ENCODE measurements at places on chromosomes 7 and 10.
A peak's percentile ranks its signal among the peaks of the same experiment; 100 is the strongest.

DNA sequence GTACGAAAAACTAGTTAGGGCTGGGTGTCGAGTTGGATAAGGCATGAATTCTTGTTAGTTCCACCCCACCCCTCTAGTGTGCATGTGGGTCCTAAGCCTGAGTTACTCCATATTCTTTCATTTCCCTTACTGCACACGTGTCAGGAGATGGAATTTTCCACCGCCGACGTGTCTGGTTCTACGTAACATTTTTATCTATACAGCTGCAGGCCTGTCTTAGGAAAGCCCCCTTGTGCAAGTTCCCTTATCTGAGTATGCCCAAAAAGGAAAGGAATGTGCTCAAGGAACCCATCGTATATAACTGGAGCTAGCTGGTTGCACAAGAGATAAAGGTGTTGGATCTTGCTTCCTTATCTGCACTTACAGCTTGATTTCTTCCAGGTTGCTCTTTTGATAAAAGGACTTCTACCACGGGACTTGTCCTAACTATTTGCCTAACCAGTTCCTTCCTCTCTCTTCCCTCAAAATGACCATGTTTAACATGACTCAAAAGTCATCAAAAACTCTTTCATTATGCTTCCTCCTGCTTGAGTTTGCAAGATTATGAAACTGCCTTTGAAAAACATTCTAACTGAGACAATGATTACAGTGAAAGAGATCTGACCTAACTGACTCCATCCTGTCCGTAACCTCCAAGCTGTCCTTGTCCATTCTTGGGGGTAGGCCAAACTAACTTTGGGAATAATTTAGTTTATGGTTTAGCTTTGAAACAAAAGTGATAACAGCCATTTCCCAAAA lies 181.4 kb downstream of the AKR1D1 start:
- no peak for DNase-seq

DNA sequence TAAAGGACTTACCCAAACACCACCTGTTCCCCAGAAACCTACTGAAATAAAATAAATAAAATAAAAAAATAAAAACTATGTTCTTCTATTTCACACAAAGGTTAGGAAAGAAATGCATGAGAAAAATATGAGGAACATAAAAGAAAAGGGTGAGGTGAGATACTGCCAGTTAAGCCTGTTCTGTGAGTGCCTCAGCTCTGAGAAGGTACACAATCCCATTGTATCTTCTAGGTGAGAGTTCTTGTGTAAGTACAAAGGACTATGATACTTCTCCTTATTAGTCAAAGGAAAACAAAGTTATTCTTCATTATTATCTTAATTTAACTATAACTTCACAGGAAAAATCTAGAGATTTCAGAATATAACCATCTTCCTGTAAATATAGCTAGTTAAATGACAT lies 86.0 kb downstream of the ATE1 start:
- DNase-seq: no peak

GRCh38 chr10:74056050-74056818 lies 58.3 kb downstream of the VCL start:
- DNase-seq: no peak

GRCh38 chr10:98610301-98610700 lies 163.6 kb upstream of the HPS1 start:
- no peak for DNase-seq

DNA sequence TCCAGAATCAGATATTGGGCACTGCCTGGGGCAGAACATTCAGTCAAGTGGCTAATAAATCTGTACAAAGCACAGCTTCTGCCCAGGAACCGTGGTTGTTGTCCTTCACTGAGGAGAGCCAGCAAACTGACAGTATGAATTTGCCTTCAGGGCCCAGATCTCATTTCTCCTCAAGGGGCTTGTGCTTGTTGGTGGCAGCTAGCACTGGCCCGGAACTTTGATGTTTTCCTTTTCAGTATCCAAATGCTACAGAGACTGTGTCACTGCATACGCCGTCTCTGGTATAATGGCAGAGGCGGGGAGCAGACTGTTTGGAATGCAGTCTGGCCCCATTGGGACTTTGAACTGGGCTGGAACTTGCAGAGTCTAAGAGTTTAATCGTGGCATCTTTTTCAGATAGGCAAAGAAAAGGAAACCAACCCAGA lies 30.4 kb upstream of the ADD3 start:
- DNase-seq: peak; percentile 82

DNA sequence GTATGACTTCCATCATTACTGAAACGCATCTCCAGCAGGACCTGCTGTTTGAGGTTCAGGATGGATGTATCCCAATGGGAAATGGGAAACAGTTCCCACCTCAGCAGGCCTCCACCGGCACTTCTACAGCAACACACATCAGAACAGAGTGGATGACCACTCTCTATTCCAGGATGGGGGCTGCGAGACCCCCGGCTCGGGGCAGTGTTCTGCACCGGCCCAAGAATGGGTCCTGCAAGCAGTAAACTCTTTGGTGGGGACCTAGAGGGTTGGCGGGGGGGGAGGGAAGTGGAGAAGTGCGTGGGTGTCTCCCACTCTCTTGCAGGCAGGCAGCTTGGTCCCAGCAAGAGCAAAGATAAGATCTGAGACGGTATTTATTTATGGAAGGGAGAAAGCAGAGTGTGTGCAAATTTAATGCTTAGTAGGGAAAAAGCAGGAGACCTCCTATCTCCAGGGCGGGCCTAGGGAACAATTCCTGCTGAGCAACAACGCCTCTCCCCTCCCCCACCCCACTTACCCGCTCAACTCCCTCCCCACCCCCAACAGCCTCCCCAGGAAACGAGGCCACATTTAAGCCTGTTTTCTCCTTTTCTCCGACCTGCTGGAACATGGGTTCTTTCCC lies 4.0 kb downstream of the SFMBT2 start:
- no peak for DNase-seq

DNA sequence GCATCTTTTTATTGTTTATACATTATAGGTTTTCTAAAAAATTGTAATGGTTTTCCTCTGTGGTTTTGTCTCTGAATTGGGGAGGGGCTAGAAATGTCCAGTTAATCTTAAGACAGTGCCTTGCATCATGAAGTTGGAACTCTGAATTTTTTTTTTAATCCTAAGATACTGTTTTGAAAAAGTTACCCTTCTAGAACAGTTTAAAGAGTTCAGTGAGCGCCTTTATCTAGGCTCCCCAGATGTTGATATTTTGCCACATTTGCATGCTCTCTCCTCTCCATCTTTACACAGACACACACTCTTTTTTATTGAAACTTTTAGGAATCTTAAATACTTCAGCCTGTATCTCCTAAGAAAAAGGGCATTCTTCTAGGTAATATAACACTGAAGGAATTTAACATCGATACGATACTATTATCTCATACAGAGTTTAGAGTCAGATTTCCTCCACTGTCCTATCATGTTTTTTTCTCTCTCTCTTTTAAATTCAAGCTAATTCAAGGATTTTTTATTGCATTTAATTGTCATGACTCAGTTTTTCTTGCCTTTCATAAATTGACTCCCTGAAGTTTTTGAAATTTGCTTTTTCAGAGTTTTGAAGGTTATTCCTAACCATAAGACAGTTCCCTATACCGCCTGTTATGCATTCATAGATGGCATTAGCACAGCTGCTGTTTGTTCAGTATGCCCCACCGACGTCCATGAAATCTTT lies 31.5 kb downstream of the PRKAR2B start:
- no peak for DNase-seq

GRCh38 chr7:132776048-132776620 lies 199.9 kb upstream of the PLXNA4 start:
- no peak for DNase-seq
